ENCODE measurements at places on chromosomes 3 and 15. TPM values are rescaled to one million over a fixed set of nuclear protein-coding genes. Genes with fewer than 3 reads are reported as not detected.

DNA sequence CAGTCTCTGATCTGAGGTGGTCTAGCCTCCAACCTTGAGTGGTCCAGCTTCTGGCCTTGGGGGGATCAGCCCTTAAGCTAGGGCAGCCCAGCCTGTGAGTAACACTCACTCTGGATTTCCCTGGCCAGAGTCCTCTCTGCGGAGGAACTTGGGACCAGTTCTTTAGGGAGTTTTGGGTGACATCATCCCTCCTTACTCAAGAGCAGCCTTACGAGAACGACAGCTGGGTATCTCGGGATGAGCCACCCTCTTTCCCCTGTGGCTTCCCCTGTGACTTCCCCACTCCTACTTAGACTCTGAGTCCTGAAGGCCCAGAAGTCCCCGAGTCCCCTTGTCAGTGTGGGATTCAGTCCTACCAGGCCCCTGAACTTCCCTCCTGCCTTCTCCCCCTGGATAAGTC, 10.2 kb upstream of the PLXND1 start:
- H3K4me1 ChIP-seq = peaks cover 78% of the 10 kb centered on the region
- no peak for DNase-seq
- no peaks in the 10 kb centered on the region for H3K27me3 ChIP-seq
- peak overlapping the region; percentile 70 for H3K27ac ChIP-seq
- no peak overlapping the region for H3K4me3 ChIP-seq

DNA sequence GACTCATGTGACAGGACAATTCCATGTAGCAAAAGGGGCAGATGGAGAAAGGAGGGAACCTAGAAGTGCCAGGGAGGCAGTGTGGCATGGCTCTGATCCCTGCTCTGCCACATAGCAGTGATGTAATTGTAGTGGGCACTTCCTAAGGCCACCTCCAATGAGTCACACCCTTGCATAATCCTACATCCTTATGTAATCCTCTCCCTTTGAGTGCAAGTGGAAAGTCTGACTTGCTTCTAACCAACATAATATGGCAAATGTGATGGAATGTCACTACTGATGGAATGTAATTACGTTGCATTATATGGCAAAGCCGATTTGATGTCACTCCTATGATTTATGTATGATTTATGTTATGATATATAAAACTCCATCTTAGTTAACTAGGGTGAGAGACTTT, 72.9 kb upstream of the ATP2C1 start:
- no peaks in the 10 kb centered on the region for H3K27me3 ChIP-seq
- DNase-seq = no peak
- H3K4me1 ChIP-seq = no peaks in the 10 kb centered on the region
- no peaks in the 10 kb centered on the region for H3K36me3 ChIP-seq
- H3K4me3 ChIP-seq = no peak overlapping the region

Gene TNNC1
- total RNA-seq = not detected

GRCh38 chr15:54387799-54388198, 409.6 kb downstream of the UNC13C start:
- H3K27ac ChIP-seq = no peak overlapping the region
- H3K36me3 ChIP-seq = no peaks in the 10 kb centered on the region
- no peaks in the 10 kb centered on the region for H3K4me1 ChIP-seq
- H3K4me3 ChIP-seq = no peak overlapping the region
- DNase-seq = no peak
- H3K27me3 ChIP-seq = no peaks in the 10 kb centered on the region

- H3K4me3 ChIP-seq = peak overlapping the region; percentile 83
- peaks cover 63% of the 10 kb centered on the region for H3K4me1 ChIP-seq
- H3K36me3 ChIP-seq = no peaks in the 10 kb centered on the region
- H3K27ac ChIP-seq = peak overlapping the region; percentile 89
- no peak for DNase-seq
- no peaks in the 10 kb centered on the region for H3K27me3 ChIP-seq
These were observed 520 bp downstream of the MESD start for GRCh38 chr15:80989081-80989517.

DNA sequence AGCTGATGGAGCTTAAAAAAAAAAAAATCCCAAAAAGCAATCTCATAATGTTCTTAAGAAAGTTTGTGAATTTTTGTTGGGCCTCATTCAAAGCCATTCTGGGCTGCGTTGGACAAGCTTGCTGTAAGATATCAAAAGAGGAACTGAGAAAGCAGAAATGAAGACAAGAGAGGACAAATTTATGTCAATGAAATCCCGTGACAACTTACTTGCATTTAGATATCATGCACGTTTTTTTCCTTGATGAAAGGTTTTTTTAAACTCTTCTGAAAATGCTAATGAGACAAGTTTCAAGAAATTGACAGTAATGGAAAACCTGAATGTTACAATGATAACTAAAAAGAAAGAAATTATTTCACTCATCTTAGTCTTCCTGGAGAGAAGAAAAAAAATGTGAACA, 662.9 kb downstream of the SQOR start:
- no peaks in the 10 kb centered on the region for H3K27me3 ChIP-seq
- no peaks in the 10 kb centered on the region for H3K4me1 ChIP-seq
- no peak for DNase-seq
- H3K36me3 ChIP-seq = no peaks in the 10 kb centered on the region
- H3K27ac ChIP-seq = no peak overlapping the region
- no peak overlapping the region for H3K4me3 ChIP-seq

GRCh38 chr3:120274739-120275167, 10.3 kb downstream of the GPR156 start:
- no peak for DNase-seq
- no peaks in the 10 kb centered on the region for H3K36me3 ChIP-seq

All from esophagus muscularis mucosa (tissue), 4 donors.